Smooth muscle cell of the umbilical artery (primary cell): ENCODE measurements at places on chromosomes 12 and 14. TPM values are rescaled to one million over a fixed set of nuclear protein-coding genes. Genes with fewer than 3 reads are reported as not detected.

RESF1 gene
- 14.8 and 27.4 TPM in 2 replicates for total RNA-seq

GOLGA3 gene
- 207 and 287 TPM in 2 replicates for total RNA-seq

HCAR1 gene
- not detected in 2 replicates for total RNA-seq

KRT4 gene
- not detected in 2 replicates for total RNA-seq

IAPP gene
- total RNA-seq = not detected in 2 replicates

TAS2R9 gene
- total RNA-seq = 0.30 and 0.37 TPM in 2 replicates

PIWIL1 gene
- total RNA-seq = not detected in 2 replicates

FAM186B gene
- total RNA-seq = under 0.01 and 0.09 TPM in 2 replicates

TPH2 gene
- total RNA-seq = not detected in 2 replicates

RIPK3 gene
- not detected in 2 replicates for total RNA-seq

C12orf56 gene
- total RNA-seq = 0.30 and 1.8 TPM in 2 replicates

BIN2 gene
- not detected in 2 replicates for total RNA-seq

MYO1A gene
- total RNA-seq = not detected in 2 replicates

KLRG1 gene
- 0.30 and 1.1 TPM in 2 replicates for total RNA-seq

CLEC4D gene
- not detected in 2 replicates for total RNA-seq

RACGAP1 gene
- 13.7 and 41.1 TPM in 2 replicates for total RNA-seq

B3GNT4 gene
- 0.65 and 1.2 TPM in 2 replicates for total RNA-seq

CD69 gene
- total RNA-seq = not detected in 2 replicates

NUMB gene
- 20.8 and 61.4 TPM in 2 replicates for total RNA-seq

OR4E2 gene
- total RNA-seq = not detected in 2 replicates
